Stimulated activated naive CD4-positive, alpha-beta T cell treated with Interleukin-2 at 50 U/mL for 16 hours (primary cell): ENCODE measurements at places on chromosomes 1 and 21.

- DNase-seq, result peak; percentile 23
These were observed 4.5 kb downstream of the C1orf232 start for GRCh38 chr1:26164036-26164860.

DNA sequence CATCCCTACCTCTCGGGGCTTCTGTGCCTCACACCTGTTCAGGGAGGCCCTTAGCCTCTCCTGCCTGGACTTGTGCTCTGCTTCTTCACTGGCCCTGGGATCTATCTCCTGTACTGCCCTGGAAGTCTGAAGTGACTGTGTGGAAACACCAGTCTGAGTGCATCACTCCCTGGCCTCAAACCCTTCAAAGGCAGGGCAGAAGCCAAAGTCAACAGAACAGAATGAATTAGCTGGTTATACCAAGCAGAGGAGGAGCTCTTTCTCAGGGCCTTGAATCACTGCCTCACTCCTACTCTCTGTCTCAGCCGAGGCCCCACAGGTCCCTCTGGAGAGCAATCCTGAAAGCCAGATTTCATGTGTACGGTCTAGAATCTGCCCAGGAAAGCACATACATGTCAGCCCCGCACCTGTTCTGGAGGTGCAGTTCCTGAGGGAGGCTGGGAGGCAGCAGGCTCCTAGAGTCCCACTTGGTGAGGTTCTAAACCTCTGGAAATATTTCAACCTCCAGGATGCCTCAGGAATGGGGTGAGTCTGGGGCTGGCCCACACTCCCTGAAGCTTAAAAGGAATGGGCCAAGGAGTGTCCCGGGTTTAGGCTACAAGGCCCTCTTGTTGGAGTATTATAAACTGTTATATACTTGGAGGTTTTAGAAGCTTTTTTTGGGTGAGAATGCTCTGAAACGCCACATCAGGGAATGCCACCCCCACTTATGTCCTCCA, 98.3 kb downstream of the ABCA4 start:
- DNase-seq, result no peak

GRCh38 chr1:232589812-232590743, 39.9 kb downstream of the SIPA1L2 start:
- DNase-seq, result no peak

GRCh38 chr1:151713044-151713443, 3.6 kb downstream of the CELF3 start:
- no peak for DNase-seq

DNA sequence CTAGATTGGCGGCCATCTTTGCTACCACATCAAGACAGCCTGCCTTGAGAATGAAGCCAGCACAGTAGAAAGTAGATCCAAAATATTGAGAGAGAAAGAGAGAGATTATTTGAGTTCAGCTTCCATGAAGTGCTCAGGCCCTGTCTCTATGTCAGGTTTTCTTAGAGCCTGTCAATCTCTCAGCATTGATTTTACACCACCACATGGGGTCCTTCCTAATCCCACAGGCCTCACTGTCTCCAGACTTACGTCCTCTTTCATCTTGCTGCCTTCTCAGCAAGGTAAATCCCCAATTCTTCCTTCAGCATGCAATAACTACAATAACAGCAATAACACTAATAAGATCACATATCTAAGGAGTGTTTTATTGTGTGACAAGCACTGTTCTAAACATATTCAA, 21.0 kb downstream of the DYNLT5 start:
- DNase-seq, result no peak

DNA sequence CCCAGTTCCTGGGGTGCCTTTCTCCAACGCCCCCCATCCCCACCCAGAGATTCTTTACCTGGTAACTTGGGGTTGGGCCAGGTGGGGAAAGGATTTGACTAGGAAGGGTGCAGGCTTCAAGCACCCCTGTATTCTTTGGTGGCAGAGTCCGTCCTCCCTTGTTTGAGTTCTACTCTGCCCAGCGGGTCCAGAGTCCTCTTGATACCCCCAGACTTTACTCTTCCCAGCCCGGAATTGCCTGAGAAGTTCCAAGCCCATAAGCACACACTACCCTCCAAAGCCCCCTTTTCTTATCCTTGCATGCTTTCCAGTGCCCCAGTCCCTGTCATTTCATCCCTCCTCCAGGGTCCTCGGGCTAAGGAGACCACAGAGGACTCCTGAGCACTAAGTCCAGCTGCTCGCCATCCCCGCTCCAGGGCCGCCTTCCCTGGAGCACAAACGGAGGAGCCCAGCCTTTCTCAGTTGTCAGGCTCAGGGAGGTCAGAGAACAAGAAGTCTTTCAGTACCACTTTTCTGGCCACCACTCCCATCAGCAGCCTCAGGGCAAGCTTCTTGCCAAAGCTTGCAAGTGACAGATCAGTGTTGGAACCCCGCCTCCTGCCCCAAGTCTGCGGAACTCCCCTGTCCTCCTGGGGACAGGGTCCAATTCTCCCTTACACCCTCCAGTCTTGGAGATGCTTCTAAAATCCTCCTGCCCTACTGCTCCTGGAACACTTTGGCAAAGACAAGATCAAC, 12.2 kb downstream of the SLC45A3 start:
- DNase-seq, result no peak

GRCh38 chr1:89171067-89171438, 4.8 kb downstream of the GBP7 start:
- no peak for DNase-seq

DNA sequence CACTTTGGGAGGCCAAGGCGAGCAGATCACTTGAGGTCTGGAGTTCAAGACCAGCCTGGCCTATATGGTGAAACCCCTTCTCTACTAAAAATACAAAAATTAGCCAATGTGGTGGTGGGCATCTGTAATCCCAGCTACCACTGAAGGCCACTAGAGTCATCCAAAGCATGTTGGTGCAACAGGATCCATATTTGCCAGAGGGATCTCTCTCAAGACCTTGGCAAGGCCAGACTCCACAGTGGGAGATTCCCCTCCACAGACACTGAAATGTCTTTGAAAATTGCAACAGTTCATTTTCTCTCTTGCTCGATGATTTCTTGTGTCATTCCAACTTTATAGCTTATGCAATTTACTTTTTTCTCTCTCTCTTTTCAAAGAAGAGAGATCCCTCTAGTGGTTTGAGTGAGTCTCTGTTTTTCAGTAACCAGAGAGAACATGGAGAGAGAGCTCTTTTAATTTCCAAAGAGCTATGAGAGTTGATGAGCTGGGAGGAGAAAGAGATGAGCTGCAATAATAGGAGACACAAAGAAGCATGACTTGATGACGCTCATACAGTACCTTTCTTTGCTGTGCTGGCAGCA, 176.8 kb upstream of the USP25 start:
- DNase-seq, result no peak

DNA sequence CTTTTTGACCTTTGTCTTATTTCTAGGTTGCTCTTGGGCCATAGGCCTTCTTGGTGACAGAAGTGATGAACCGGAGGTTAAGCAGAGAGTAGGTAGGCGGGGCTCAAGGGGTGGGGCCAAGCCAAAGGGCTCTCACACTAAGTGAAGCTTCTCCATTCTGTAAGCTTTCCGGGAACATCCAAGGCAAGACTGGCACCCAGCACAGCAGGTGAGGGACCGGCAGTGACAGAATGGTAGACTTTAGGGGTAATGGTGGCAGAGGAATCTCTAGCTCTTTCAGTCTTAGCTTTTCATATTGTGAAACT, at the start of gene TNFAIP8L2:
TSS of gene TNFAIP8L2 (plus strand) at position 135 of the 305 bp plus-strand sequence. CDS start 2,049 bp downstream, outside the sequence.
- peak; percentile 79 for DNase-seq

GRCh38 chr1:240312872-240313271, 221.2 kb downstream of the FMN2 start:
- DNase-seq, result no peak

GRCh38 chr1:219132939-219133338, 40.7 kb upstream of the LYPLAL1 start:
- DNase-seq, result no peak

GRCh38 chr1:109537450-109538178, 2.1 kb upstream of the GPR61 start:
- no peak for DNase-seq

- DNase-seq, result no peak
These were observed 264.0 kb upstream of the CAMK1G start for GRCh38 chr1:209319549-209319948.

DNA sequence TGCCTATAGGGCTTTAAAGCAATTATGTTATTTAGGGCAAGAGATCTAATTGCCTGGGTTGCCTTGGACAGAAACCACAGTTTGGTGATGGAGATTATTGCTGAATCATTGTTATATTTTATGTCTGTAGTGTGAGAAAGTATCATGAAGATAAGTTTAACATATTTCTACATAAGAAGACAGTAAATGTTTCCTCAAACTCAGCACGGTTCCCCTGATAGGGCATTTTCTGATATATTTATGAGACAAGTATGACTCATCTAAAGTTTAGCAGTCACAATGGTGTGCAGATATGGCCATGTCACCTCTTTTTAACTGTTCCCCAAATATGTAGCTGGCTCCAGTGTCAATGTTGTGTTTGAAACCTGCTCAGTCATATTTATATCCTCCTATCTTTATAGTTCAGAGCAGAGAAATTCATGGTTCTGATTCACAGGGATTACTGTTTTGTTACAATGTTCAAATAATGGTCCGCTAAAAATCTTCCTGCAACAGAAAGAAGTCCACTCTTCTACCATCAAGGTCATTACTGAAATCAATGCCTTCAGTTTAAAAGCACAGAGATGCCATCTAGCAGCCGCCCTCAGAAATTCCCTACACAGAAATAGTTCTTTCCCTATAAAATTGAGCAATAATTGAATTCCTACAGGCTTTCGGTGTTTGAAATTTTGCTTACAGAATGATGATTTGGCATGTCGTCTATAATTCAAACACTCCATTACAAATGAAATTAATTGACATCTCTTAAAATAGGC, 3.7 kb downstream of the OLFM3 start:
- DNase-seq, result no peak

DNA sequence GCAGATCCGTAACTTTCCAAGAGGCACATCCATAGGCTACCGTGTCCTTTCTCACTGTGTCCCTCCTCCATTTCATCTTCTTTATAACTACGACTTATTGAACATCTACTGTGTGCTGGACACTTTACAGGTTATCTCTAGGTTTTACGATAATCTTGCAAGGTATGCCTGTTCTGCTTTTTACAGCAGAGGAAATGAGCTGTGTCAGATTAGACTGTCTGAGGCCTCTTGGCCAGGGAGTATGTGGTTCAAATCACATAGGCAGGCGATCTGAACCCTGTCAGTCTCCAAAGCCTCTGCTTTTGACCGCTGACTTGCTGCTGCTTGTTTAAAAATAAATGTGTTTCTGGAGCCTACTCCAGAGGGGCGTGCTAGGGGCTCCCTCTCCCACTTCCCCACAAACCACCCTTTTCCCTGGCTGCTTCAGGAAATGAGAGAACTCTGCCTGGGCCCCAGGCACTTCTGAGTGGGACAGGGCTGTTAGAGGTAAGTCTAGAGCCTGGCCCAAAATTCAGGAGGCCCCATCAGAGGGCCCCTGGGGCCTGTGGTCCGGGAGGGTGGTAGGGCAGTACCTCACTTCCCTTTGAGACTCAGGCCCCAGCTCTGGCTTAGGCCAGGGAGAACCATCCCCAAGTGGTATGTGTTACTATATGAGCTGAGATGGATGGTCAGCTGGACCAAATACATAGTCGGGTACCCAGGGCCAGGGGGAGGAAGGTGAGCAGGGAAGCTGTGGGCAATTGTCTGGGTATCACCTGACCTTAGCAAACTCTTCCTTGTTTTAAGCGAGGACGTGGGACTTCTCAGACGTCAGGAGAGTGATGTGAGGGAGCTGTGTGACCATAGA, 4.4 kb downstream of the PSEN2 start:
- DNase-seq, result no peak

GRCh38 chr1:31689379-31689778, 14.4 kb downstream of the COL16A1 start:
- DNase-seq, result no peak

DNA sequence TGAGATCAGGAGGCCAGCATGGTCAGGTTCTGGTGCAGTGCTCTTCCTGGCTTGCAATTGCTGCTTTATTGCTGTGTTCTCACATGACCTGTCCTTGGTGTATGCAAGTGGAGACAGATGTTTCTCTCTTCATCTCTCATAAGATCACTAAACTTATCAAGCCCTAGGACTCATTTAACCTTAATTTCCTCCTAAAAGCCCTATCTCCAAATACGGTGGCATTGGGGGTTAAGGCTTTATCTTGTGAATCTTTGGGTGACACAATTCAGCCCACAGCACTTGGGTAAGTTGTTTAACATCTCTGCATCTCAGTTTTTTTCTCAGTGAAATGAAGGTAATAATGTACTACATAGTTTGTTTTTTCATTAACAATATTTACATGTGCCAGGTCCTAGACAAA, 152.4 kb downstream of the RWDD3 start:
- DNase-seq, result no peak

- no peak for DNase-seq
These were observed 51.4 kb downstream of the EVA1C start for GRCh38 chr21:32463889-32464300.

DNA sequence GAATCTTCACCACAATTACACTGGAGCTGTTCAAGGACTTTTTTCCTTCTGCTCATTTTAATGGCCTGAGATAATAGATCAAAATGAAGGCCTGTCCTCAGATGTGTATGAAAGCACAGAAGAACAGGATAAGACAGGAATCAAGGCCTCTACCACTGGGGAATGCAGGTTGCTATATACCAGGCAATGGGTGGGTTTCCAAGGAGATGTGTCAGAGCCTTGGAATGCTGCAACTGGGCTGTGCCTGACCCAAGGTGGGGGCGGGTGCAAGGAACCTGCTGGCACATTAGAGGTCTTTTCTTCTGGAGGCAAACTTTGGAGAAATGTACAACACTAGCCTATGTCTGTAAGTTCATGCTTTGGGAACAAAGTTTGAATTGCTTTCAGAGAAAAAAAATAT, 21.7 kb upstream of the LAMC2 start:
- no peak for DNase-seq

- DNase-seq, result peak; percentile 2
These were observed 499.2 kb downstream of the OMA1 start for GRCh38 chr1:58047265-58047858.

DNA sequence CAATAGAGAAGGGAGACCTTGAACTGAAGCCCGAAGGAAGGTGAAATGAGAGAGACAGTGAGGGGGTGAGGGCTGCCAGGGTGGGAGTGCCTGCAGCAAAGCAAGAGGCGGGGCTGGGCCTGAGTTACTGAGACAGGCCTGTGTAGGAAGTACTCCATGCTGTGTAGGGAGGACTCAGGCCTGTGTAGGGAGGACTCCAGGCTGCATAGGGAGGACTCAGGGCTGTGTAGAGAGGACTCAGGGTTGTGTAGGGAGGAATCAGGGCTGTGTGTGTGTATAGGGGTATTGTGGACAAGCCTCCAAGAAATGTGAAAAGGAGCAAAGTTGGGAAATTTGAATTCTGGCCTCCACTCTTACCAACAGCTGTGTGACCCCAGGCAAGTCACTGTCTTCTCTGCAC, 133.8 kb upstream of the CACNA1E start:
- no peak for DNase-seq

DNA sequence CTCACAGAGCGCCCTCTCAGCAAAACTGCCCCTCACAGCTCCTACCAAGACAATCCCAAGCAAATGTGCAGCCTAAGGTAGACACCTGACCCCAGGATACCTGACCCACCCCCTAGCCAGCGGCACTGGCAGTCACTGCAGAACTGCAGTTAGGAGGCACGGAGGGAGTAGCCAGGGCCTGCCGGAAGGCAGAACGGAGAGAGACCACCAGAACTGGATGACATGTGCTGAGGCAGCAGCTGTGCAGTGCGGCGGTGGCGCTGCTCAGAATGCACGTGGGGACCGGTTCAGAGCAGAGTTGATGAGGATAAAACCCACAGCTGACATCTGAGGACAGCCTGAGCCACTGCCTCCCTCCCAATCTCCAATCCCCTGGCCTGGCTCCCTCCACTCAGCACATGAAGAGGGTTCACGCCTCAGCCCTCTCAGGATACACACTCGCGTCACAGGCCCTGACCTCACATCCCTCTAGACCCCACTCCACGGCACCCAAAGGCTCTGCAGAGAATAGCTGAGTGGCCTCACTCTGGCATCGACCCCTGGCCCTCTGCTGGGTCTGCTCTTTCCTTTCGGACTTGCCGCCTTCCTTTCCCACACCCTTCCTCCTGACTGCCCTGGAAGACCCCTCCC, 29.6 kb downstream of the UBE2G2 start:
- no peak for DNase-seq
